ENCODE measurements at places on chromosomes 3 and 15. TPM values are rescaled to one million over a fixed set of nuclear protein-coding genes. Genes with fewer than 3 reads are reported as not detected.

PARP3 gene
- total RNA-seq: 46.5 TPM

- peak; percentile 5 for DNase-seq
These were observed 120.4 kb upstream of the MEF2A start for GRCh38 chr15:99445272-99445850.

- DNase-seq: no peak
These were observed 138.4 kb downstream of the PLCL2 start for GRCh38 chr3:17023006-17023664.

TLR9 gene
- 0.30 TPM for total RNA-seq

KLHL40 gene
- total RNA-seq: not detected

DNA sequence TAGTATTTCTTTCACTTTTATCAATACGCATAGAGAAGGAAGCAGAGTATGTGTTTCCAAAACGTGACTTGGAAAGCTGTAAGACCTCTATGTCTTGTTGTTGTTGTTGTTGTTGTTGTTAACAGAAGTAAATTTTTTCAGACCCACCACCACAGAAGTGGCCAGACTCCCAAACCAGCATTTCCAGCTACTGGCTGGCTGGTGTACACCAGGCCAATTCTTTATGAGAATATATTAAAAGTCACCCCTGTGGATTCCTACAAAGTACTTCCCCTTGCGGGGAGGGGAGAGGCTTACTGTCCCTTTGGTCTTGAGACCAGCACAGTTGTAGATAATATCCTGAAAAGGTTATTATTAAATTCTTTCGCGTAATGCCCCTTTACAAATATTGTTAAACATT is 1.6 kb upstream of the FOXP1 start:
- no peak for DNase-seq

DNA sequence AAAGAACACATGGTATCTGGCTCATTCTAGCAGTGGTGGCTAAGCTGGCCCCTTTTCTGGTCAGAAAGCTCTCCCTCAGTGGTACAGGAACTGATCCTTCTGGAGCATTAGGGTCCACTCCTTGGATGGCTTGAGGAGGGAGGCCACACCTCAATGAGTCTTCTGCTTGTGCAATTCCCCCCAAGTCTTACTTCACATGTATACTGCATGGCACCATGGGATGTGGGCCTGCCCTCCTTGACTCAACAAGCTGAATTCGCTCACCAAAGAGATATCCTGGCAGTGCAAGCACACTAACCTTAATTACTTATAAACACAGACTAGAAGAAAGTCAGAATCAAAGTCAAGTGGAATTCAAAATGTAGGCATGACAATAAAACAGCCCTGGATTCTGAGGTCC is 133.8 kb upstream of the SLC2A2 start:
- no peak for DNase-seq

TRPM1 gene
- not detected for total RNA-seq

DNA sequence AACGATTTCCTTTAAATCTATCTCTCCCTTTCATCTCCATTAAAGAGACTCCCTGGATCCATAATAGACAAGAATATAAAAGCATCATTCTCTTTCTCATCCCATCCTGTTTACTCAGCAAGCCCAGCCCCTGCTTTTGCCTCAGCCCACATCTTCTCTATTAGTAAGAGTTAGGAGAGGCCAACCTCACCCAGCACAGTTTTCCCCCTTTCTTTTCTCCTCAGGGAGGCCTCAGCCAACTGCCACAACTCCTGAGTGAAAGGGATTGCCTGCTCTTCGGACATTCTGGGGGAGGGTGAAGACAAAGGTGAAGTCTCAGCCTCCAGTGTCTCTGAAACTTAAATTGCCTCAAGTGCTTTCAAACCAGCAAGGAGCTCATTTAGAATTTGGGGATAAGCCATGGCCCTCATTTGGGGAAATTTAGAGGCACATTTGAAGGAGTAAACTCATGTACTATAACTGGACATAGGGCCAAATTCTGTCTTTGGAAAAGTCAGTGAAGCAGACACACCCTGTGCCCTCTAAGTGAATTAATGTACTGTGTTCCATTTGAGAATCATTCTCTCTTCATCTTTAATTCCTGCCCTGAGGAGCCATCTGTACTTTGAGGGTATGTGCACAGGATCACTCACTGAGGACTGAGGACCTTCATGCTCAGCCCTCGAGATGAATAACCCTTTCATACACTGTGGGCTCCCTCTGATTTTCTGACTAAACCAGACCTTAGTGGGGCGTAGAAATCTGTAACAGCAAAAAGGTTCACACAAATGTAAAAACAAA is 82.5 kb downstream of the SOX2 start:
- DNase-seq: no peak

CPLX3 gene
- total RNA-seq: not detected

DNA sequence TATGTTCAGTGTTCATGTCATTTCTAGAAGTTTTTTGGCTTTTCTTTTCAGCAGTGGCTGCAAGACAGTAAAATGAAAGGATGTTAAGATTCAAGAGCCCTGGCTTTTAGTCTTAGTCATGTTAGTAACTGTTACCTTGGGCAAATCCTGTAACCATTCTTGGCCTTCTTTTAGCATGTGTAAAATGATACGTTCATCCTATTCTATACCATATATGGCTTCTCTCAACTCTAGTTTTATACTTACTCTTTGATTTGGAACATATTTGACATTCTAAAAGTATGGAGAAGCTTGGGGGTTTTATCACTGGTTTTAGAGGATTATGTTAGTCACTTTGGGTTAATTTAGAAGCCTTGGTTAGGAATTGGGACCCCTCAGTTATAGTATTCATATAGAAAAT is 20.1 kb downstream of the GTF2E1 start:
- no peak for DNase-seq

DNA sequence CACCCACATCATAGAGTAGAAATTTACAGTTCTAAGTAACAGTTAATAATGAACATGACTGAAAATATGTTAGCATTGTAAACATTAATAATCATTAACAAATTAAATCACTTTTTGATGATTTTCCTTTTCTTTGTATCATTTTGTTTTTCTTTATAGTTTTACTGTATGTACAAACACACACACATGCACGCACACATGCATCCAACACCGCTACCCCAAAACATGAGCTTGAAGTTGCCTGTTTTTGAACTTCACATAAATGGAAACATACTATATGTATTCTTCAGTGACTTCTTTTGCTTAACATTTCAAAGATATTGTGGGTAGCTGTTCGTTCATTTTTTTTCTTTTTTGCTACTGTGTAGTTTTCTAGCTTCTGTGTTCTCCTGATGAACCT is 123.9 kb downstream of the FNDC3B start:
- DNase-seq: no peak
